ENCODE measurements at places on chromosomes 6 and 20.

DNA sequence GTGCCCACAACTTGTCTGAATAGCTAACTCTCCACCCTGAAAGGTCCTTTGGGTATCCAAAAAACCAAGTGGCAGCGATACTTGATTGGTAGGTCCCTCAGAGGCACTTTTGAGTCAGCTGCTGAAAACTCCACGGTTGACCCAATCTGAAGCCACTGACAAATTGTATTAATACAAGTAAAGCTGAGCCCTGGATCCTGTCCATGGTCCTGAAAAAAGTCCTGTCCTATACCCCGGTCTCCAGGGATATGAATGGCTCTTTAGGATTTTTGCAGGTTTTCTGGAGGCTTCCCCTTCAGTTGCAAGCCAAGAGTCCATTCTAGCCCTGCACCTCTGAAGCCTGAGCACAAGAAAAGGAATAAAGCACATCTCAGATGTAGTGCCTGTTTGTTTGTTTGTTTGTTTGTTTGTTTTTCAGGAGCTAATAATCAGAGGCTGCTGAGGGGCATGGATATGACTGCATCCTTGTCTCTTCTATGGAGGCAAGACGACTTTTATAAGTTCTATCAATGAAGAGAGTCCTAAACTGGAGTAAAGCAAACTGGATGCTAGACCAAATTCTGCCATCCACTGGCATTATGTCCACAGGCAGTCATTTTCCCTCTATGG is 1.7 kb upstream of the SLC12A5 start:
- DNase-seq: peak; percentile 60

- DNase-seq: peak; percentile 93
These were observed 60.7 kb downstream of the SYNJ2 start for GRCh38 chr6:158042245-158042798.

DNA sequence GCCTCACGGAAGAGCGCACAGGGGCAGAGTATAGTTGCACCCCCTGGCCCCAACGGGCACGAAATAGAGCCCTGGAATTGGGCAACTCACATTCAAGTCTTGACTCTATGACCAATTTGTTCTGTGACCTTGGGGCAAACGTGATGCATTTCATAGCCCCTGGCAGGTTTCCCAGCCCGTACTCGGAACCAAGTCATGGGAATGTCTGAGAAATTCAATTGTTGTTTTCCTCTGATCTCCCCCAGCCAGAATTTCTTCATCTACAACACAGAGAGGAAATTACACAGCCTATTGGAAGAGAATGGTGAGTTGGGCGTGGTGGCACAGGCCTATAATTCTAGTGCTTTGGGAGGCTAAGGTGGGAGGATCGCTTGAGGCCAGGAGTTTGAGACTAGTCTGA is 322.3 kb upstream of the SULF2 start:
- DNase-seq: peak; percentile 83

- DNase-seq: no peak
These were observed 78.8 kb downstream of the FOXF2 start for GRCh38 chr6:1468126-1468525.

- DNase-seq: no peak
These were observed 5.8 kb upstream of the ME1 start for GRCh38 chr6:83436674-83437073.

DNA sequence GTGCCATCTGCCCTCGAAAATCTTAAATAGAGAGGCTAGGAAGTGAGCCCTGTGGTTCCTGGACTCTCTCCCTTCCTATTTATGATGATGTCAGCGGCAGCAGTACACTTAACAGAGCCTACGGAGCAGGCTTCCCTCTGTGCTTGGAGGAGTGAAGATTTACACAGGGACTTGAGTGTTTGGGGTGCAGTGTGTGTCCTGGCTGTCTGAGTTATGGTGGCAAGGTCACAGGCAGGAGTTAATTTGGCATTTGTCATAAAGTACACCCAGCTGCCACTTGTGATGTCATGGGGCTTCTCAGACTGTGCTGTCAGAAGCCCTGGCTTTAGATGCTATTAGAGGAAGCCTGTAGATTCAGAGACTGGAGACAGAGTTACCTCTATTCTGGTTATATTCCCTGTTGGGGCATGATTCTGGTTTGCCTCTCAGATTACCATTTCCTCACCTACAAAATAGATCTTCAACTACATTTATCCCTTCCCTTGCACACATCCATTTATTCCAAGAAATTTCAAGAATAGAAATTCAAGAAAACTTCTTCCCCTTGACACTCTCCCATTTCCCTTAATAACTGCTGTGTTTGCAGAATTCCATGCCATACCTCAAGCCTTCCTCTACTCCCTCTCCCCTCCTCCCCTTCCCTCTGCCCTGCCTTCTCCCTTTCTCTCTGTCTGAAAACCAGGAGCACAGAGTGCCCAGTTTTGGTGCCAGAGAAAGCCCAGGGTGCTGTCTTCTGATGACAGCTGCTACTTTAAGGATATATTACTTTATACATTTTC is 72.1 kb downstream of the SLC24A3 start:
- no peak for DNase-seq

DNA sequence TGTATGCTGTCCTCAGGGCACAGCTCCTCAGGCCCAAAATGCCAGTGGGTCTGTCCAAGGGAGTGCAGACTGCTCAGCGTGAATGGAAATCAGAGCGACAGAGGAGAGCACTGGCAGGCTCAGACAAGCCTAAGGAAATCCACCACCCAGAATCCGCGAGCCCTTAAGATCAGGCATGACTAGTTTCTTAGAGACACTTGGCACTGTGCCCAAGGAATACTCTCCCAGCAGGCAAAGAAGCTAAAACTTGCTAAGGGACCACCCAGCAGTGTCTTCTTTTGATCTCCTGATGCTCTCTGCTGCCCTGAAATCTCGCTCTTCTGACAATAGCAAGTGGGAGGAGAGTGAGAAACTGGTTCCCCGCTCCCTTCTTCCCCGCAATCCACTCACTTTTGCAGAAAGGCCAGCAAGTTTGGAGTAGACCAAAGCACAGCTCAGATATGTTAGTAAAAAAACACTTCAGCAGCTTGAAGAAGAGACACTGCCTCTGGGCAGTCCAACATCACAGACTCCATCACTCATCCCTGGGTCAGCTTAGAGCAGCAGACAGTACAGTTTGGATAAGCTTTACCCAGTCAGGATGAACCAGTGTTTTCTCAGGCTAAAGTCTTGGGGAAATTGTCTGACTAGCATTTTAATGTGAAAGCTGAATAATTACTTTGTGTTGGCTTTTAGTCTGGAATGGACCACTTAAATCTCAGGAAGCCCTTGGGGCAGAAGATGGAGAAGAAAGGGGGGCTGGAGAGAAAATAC is 32.4 kb downstream of the TRAF3IP2 start:
- peak; percentile 84 for DNase-seq

DNA sequence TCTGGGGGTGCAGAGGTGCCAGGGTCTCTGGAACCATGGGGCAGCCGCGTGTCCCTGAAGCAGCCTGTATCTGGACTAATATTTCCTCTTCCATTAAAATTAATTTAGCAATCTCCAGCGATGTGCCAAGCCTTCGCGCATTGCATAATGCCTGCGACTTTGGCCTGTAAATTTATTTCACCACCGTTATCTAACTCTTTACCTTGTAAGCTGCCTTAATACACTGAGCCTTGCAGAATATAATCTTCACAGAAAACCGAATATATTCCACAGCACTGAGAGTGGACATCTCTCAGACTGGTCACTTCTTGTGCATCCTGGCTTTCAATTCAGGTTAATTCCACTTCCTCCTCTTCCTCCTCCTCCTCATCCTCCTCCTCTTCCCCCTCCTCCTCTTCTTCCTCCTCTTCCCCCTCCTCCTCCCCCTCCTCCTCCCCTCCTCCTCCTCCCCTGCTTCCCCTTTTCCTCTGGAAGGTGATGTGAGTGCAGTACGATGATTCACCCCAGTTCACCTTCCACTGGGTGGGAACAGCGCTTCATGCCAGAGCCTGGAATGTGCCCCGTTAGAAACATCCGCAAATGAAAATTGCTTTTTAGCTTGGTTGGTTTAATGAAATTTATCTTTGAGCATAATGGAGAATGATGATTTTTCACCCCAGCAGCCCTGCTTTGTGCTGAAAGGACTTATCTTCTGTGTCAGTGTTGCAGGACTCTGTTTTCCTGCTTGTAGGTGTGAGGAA is 101.4 kb downstream of the CDH4 start:
- peak; percentile 11 for DNase-seq

- peak; percentile 27 for DNase-seq
These were observed 2.6 kb downstream of the FASTKD5 start for GRCh38 chr20:3156811-3157619.

- DNase-seq: no peak
These were observed 113.3 kb downstream of the LINC00237 start for GRCh38 chr20:20992686-20993360.

DNA sequence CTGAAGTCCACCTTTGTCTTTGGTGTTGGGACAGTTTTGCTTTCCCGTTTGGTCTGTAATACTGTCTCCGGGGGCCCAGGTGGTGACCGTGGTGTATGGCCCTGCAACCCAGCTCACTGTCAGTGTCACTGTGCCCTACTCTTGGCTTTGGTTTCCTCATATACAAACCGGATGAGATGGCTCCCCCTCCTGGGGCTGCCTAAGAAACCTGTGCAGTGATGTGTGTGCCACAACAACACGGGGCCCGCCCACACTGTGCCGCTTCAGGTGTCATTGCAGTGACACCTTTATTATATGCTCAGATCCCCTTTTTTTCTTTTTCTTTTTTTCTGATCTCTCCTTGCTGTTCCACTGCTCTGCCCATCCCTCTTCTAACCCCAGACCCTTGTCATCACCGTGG is 73.9 kb downstream of the RAMACL start:
- no peak for DNase-seq

GRCh38 chr6:13769034-13769654 is 45.2 kb downstream of the MCUR1 start:
- no peak for DNase-seq

GRCh38 chr6:28693033-28693750 is 167.5 kb downstream of the GPX5 start:
- peak; percentile 28 for DNase-seq

DNA sequence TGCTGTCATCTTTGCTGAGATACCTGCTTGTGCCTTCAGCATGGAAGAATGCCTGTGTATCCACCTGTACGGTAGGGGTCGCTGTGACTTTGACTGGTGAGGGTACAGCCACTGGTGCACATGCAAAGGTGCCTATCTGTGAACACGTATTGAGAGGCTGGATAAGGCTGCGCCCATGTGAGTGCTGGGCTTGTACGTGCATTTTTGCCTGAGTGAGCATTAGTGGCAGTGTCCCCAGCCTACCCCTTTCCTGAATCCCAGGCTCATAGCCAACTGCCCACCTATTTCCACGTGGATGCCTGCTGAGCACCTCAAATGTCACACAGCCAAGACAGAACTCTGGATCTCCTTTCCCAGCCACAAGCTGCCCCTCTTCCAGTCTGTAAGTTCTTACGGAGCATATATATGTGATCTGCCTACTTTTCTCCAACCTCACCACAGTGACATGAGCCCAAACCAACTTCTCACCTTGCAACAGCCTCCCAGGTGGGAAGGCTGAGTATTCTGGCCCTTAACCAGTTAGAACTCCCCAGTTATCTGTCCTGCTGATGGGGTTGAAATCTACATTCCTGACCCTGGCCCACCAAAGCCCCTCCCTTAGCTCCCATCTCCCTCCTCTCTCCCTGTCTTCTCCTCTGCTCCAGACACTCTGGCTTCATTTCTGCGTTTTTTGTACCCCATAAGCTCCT is 1.1 kb upstream of the SLC2A10 start:
- no peak for DNase-seq

- DNase-seq: no peak
These were observed 1368.4 kb downstream of the GRIK2 start for GRCh38 chr6:102761872-102762271.

DNA sequence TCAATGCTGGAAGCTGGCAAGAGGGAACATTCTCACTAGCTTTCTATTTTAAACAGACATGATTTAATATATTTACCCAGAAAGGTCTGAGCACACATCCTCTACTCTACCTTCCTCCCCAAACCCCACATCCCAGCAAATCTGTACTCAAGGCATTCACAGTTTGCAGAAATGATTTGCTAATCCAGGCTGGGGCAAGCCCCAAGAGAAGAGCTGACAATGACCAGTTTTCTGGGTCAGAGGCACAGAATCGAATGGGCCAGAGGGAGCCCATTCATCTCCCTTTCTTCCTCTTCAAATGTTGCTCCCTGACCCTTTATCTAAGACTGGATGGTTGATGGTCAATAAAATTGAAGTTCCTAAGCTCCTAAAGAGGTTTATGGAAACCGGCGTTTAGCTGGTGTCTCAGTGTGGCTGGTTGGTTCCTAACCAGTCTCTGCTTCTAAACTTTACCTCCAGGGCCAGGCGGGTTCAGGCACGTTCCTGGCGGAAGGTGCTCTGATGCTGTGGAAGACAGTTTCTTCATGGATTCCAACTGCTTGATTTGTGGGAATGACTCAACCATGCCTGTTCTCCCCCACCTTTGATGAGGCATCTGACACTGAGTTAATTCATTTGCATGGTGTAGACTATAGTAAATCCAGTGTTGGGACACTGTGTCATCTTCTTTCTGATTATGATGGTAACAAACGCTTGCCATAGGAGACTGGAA is 96.4 kb upstream of the IYD start:
- no peak for DNase-seq

Data from iris pigment epithelial cell (primary cell).